Activated T-helper 2 cell treated with anti-CD3 and anti-CD28 coated beads, Interferon-gamma antibody, Interleukin-2, Interleukin-4, amounts not matched to agents 10 μg/mL and 5 μg/mL and 100 μg/mL, durations not matched to agents 14 hours and 24 hours and 36 hours (primary cell): ENCODE measurements at places on chromosomes 13 and 19.

GRCh38 chr19:2811735-2812413 lies 7.8 kb upstream of the ZNF554 start:
- no peak for DNase-seq

- DNase-seq = no peak
Measured at GRCh38 chr19:1046117-1046626, 6.3 kb downstream of the ABCA7 start.

DNA sequence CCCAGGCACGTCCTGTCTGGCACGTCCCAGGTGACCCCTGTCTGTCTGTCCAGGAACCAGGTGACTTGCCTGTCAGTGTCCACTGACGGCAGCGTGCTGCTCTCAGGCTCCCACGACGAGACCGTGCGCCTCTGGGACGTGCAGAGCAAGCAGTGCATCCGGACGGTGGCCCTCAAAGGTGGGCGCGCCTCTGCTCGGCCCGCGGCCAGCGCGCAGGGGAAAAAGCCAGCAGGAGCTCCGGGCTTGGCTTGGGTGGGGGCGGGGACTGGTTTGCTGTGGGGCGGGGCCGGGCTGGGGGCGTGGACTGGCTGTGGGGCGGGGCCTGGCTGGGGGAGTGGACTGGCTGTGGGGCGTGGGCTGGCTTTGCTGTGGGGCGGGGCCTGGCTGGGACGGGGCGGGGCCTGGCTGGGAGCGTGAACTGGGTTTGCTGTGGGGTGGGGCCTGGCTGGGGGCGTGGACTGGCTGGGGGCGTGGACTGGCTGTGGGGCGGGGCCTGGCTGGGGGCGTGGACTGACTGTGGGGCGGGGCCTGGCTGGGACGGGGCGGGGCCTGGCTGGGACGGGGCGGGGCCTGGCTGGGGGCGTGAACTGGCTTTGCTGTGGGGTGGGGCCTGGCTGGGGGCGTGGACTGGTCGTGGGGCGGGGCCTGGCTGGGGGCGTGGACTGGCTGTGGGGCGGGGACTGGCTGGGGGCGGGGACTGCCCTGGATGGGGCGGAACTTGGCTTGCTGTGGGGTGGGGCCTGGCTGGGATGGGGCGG lies 7.2 kb downstream of the WDR18 start:
- peak; percentile 30 for DNase-seq

DNA sequence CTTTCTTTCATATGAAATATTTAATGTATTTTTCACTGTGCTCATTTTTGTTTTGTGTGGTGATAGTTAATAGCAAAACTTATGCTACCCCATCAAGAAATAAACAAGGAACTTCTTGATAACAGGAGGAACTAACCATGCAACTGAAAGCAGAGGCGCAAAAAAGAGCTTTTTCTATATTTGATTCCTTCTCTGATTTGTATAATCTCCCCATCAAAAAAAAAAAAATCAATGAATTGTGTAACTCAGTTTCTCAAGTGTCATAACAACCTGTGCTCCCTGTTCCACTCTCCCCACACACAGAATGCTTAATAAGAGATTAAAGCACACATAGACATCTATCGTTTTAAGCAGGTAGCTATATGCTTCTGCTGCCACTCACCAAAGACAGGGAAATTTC lies 67.3 kb upstream of the MED4 start:
- DNase-seq = no peak

GRCh38 chr13:51218626-51219025 lies 3.6 kb upstream of the FAM124A start:
- no peak for DNase-seq

DNA sequence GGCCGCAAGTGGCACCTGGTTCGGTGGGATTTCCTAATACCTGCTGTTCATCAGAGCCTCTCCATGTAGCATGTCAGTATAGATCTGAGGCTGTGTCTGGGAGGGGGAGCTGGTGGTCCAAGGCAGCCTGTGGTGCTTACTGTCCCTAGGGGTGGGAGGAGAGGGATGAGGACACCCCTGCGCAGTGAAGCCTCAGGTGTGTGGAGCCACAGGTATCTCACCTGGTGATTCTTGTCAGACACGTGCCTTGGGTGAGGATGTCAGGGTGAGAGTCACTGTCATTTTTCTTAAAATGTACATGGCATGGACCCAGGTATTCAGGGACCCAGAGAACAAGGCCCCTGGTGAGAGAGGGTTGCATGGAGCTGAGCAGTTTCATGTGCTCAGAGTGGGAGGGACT lies 11.7 kb downstream of the CEACAM4 start:
- DNase-seq = no peak

- no peak for DNase-seq
Measured at GRCh38 chr13:100491164-100491842, 97.3 kb downstream of the GGACT start.

DNA sequence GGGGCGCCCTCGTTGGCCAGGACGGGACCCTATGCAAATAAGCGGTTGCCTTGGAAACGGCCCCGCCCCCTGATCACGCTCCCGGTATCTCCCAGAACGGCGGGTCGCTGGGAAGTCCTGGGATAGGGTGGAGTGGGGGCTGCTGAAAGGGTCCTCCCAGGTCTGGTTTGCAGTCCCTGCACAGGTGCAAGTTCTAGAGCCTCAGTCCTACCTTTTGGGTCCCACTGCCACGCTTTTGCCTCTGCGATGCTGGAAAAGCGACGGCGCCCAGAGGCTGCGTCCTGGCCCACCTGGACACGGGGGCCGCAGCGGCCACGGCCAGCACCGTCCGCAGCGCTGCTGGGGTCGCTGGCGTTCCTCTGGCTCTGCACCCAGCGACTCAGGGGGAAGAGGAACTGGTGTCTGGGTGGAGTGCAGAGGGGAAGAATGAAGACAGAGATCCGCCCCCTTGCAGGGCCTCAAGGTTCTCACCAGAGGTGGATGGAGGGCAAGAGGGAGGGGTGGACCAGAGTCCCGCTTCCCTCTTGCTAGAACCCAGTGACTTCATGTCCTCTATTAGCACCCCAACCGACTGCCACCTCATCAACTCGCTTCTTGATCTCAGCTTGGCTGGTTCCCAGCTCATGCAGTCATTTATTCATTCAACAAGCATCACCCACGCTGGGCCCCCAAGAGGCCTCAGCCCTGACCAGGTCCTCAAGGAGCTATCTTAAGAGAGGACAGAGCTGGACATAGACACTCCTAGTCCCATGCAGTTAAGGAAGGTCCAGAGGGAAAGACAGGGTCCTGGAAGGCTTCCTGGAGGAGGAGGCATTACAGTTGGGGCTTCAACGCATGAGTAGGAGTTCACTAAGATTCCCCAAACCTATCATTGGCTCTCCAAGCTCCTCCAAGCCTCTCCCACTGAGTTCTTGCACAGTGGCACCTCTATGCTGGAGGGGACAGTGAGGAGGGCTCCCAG lies at the start of gene LRRC25:
Gene LRRC25 (minus strand): TSS at position 381 of the 961 bp plus-strand sequence. CDS start 659 bp downstream, outside the sequence.
- no peak for DNase-seq

GRCh38 chr13:87923753-87924152 lies 252.6 kb downstream of the SLITRK5 start:
- no peak for DNase-seq

DNA sequence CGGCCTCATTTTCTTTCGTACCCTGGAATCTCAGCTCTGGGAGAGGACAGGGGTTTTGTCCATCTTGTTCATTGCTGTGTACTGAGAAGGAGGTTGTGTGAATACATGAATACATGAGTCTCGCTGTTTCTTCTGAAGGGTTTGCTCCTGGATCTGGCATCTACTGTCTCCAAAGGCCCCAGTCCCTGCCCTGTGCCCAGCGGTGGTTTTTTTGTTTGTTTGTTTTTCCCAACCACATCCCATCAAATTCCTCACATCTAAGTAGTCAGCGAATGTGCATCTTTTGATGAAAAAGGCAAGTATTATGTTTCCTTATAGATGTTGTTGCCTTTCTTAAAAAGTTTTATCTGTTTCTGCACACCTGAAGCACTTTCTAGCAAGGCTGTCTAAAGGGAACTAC lies 12.5 kb downstream of the DCAF15 start:
- no peak for DNase-seq

GRCh38 chr13:84896128-84896527 lies 903.1 kb downstream of the SLITRK6 start:
- no peak for DNase-seq

DNA sequence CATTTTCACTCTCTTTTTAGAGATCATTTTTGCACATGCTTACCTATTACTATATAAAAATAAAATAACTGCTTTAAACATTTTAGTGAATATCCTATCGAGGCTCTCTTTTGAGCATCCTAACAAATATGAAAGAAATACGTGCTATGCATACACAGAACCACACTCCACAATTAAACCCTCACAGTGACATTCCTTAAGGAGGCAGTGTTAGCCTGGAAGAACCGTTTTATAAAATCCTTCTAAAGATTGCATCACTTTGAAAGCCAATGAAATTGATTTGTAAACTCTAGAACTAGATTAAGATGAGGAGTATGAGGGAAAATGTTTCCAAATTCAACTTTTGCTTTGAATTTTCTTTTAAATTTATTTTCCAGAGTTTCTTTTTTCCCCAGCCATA lies 11.1 kb upstream of the ENOX1 start:
- DNase-seq = no peak

GRCh38 chr13:70720386-70720785 lies 612.1 kb upstream of the KLHL1 start:
- DNase-seq = no peak

DNA sequence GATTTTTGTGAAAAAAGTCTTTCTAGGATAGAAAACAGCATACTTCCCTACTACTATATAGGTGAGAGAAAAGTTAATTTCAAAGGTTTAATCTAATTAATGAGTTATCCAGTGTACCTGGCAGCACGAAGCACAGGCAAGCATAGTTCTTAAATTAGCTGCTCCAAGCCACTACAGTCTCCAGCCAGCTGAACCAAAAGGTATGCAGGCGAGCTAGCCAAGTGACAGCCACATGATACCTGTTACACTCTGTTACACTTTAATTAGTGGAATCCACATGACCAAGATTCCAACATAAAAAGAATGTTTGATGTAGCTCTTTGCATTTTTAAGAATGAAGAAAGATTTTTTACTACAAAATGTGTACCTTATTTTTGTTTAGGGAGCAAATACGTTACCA lies 15.5 kb downstream of the SLC25A30 start:
- no peak for DNase-seq

DNA sequence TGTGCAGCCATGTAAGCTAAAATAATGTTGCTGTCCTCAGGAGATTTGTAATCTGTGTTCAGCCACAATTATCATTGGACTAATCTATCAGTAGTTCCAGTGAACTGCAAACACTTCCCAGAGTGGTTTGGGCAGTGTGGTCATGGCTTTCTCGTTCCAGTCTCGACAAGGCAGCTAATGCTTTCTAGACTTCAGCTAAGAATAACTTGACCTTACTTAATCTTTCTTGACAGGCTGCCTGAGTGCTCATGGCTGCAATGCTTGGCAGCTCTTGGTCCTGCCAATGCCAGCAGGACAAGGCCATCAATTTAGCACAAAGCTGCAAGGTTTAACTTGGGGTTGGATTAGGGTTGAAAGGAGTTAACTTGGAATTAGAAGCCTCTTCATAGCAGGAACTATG lies 32.8 kb downstream of the ATP12A start:
- no peak for DNase-seq

DNA sequence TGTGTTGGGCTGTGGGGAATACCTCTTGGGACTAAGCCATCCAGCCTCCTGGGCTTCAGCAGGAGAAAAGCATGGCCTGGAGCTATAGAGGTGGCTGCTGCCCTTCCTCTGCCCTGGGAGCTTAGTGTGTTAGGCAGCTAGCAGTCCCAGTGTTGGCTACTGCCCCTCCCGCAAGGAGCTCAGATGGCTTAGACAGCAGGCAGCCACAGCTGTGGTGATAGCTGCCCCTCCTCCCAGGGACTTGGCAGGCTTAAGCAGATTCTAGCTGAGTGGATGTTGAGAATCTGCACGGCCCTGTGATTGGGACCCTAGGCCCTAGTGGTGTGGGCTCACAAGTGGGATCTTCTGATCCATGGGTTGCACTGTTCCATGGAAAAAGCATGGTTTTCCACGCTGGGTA lies 264.5 kb downstream of the TDRD3 start:
- DNase-seq = no peak

DNA sequence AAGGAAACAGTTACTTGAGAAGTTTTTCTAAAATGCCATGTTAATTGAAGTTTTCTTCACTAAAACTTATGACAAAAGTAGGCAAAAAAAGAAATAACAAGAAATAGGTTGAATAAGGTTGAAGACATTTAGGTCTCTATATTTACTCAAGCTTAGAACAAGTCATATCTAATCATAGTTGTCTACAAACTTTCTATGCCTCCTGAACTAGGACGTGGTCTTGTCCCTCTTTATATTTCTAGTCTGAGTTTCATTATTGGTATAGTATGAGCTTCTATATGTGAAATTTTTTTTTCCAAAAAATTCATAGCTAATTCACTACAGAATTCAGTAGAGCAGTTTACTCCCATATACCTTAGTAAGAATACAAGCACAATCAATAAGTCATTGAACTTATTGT lies 836.4 kb downstream of the SLITRK6 start:
- no peak for DNase-seq

GRCh38 chr13:93751117-93751516 lies 524.5 kb downstream of the GPC6 start:
- no peak for DNase-seq

DNA sequence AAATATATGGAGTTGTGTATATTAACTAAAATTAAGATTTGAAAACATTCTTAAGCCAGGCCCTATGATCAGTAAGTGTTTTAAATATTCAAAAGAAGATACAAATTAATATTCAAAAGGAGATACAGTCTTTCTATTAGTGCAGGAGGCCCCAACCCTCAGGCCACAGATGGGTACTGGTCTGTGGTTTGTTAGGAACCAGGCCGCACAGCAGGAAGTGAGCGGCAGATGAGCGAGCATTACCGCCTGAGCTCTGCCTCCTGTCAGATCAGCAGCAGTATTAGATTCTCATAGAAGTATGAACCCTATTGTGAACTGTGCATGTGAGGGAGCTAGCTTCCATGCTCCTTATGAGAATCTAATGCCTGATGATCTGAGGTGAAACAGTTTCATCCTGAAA lies 232.9 kb downstream of the FOXO1 start:
- no peak for DNase-seq

GRCh38 chr13:83311886-83312577 lies 570.2 kb downstream of the SLITRK1 start:
- DNase-seq = no peak

- no peak for DNase-seq
Measured at GRCh38 chr19:40216013-40216776, 2.0 kb downstream of the TTC9B start.

GRCh38 chr19:47296036-47296435 lies 13.6 kb upstream of the C5AR1 start:
- peak; percentile 62 for DNase-seq

DNA sequence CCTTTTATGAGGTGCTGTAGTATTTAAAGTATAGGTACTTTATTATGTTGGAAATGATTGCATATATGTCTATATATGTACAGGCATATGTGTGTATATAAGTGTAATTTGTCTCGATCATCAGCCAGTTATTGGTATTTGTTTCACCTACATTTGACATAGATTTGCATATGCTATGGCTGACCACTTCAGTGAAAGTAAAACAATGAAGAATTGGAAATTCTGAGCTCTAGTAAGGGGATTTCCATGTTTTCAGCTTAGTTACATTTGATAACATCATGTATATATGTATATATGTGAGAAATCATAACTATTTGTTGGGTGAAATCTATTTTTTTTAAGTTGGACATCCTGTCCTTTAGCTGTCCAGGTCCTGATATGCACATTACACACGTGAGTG lies 1303.9 kb downstream of the EFNB2 start:
- DNase-seq = no peak
